AG08395 (cell line): ENCODE measurements at places on chromosomes 3 and 15.

GRCh38 chr3:17404548-17404947 is 337.9 kb downstream of the TBC1D5 start:
- DNase-seq = no peak

DNA sequence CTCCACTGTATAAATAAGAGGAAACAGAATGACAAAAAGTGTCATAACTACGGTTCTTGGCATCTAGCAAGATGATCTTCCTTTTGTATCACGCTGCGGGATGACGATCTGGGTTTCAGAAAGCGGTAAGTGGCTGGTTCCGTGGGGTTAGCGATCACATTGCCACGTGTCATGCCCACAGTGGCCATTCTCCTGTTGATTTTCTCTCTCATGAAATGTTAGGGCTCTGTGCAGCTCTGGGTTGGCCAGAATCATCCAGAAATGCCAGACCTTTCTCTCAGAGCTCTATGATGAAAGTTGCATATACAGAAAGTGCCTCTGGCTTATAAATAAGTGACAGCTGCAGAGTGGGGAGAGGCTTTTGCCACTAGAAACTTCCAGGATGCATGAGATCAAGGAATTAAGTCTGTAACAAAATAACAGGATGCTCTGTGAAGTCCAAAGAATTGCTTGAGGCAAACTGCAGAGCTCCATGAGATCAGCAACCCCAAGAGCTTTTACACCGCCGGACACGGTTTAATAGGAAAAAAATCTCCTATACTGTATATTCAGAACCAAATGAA is 71.6 kb downstream of the ABTB1 start:
- no peak for DNase-seq

DNA sequence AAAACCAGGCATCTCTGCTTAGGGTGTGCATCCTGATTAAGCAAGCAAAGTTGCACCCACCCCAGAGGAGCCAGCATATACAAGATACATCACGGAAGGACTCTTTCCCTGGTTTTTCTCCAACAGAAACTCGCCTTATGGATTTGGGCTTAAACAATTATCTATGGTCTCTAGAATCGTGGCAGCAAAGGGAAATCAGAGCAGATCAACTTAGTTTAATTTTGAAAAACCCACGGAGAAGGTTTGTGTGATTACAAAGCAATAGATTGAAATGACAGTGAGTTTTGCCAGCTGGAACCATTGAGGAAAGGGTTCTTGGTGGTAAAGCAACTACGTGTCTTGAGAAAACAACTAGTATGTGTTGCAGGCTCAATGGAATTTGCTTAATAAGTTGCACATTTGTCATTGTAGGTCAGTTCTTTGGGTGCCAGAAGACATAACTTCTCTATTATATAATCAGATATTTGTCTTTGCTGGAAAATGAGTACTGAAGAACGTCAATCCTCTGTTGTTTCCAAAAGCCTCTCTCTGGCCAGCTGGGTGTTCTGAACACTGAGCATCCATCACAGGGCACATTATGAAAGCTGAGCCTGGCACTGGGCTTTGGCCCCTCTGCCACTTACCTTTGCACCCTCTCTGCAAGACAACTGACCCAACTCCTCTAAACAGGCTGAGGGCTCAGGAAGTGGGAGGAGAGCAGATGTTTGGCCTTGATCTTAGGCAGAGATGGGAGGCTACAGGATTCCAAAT is 75.7 kb upstream of the FBN1 start:
- DNase-seq = peak; percentile 61

GRCh38 chr15:53910236-53910849 is 67.9 kb upstream of the UNC13C start:
- DNase-seq = no peak

DNA sequence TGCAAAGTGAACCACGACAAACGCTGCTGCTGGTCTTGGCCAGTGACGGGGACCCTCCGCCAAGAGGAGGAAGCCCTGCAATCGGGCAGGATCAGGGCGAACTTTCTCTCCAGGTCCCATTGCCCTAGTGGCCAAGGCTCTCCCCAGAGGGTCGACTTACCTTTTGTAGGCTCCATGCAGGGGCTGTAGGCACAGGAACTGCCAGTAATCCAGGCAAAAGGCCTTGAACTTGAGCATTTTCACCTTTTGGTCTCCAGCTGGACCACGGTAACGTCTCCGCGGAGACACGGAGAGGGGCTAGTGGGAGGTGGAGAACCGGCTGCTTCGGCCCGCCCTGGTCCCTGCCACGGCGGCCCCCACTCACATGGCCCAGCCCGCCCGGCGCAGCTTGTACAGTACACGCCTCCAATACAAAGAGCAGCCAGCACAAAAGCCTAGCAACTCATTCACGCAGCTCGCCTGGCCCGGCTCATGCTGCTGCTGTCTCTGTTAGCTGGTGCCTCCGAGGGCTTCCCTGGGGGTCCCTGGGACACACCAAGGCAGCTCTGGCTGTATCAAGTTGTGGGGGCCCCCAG is 31.0 kb downstream of the IQSEC1 start:
- DNase-seq = no peak

GRCh38 chr3:149647812-149648211 is 10.0 kb downstream of the WWTR1 start:
- no peak for DNase-seq

GRCh38 chr15:60793656-60794055 is 314.7 kb upstream of the ICE2 start:
- no peak for DNase-seq
